ENCODE measurements at places on chromosomes 5 and 9.

- no peak overlapping the region for H3K27ac ChIP-seq
- no peak overlapping the region for H3K4me3 ChIP-seq
- H3K36me3 ChIP-seq, result peaks cover 25% of the 10 kb centered on the region
- no peak for DNase-seq
- peaks cover 6% of the 10 kb centered on the region for H3K4me1 ChIP-seq
These were observed 14.8 kb upstream of the MATR3 start for GRCh38 chr5:139278540-139279274.

- no peaks in the 10 kb centered on the region for H3K36me3 ChIP-seq
- H3K4me1 ChIP-seq, result peaks cover 32% of the 10 kb centered on the region
- no peak overlapping the region for H3K4me3 ChIP-seq
- DNase-seq, result peak; percentile 43
- no peak overlapping the region for H3K27ac ChIP-seq
These were observed 221.0 kb downstream of the TSSK1B start for GRCh38 chr5:113213551-113214425.

- no peak overlapping the region for H3K4me3 ChIP-seq
- DNase-seq, result peak; percentile 1
- H3K36me3 ChIP-seq, result no peaks in the 10 kb centered on the region
- H3K27me3 ChIP-seq, result no peaks in the 10 kb centered on the region
- no peaks in the 10 kb centered on the region for H3K4me1 ChIP-seq
These were observed 200.5 kb downstream of the ARHGEF28 start for GRCh38 chr5:73826301-73827105.

- H3K4me1 ChIP-seq, result peaks cover 38% of the 10 kb centered on the region
- H3K36me3 ChIP-seq, result no peaks in the 10 kb centered on the region
- peak overlapping the region; percentile 69 for H3K27ac ChIP-seq
These were observed 152.9 kb downstream of the SGCD start for GRCh38 chr5:156479849-156480248.

- H3K36me3 ChIP-seq, result no peaks in the 10 kb centered on the region
- H3K27ac ChIP-seq, result no peak overlapping the region
- no peaks in the 10 kb centered on the region for H3K27me3 ChIP-seq
- no peak overlapping the region for H3K4me3 ChIP-seq
- H3K4me1 ChIP-seq, result no peaks in the 10 kb centered on the region
- no peak for DNase-seq
These were observed 131.0 kb upstream of the CCNG1 start for GRCh38 chr5:163306421-163306820.

DNA sequence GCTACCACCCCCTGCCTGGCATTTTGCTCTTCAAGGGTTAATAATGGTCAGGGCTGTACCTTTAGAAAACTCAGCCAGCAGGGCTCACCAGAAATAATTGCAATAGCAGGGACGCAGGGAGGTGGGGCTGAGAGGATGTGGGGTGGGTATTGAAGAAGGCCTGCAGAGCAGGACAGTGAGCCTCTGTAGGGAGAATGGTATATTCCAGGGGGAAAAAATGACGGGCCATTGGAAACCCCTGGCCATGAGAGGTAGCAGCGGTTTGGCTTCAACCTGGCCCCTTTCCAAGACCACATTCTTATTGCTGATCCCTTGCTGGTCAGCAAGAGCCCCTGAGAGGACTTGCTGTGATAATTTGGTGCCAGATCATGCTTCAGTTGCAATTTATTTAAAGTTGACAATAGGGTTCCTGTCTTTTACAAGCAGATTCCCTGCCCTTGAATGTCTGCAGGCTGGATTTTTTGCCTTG lies 36.7 kb upstream of the CTNNA1 start:
- H3K27ac ChIP-seq, result no peak overlapping the region
- H3K4me1 ChIP-seq, result peaks cover 7% of the 10 kb centered on the region
- peak; percentile 36 for DNase-seq
- peaks cover 2% of the 10 kb centered on the region for H3K27me3 ChIP-seq

DNA sequence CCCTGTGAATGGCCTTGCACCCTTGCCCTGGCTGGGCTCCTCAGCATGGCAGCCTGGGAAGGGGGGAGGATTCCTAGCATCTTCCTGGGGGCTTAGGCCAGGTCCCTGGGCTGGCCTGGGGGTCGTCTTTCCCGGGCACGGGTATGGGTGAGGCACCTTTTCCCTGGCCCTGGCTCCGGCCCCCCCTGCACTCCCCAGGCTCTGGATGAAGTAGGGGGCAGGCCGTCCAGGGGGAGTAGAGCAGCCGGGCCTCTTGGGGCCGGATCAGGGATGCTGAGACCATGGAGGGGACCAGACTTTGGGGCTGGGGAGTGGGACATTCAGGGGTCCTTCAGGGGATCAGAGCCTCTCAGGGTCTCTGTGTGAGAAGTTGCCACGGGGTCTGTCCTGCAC lies 6.6 kb downstream of the RXRA start:
- no peak overlapping the region for H3K4me3 ChIP-seq
- no peaks in the 10 kb centered on the region for H3K36me3 ChIP-seq
- no peak overlapping the region for H3K27ac ChIP-seq
- no peaks in the 10 kb centered on the region for H3K27me3 ChIP-seq

GRCh38 chr9:121895818-121896544 lies 197.1 kb downstream of the TTLL11 start:
- no peak overlapping the region for H3K4me3 ChIP-seq
- no peak overlapping the region for H3K27ac ChIP-seq
- H3K36me3 ChIP-seq, result no peaks in the 10 kb centered on the region
- H3K4me1 ChIP-seq, result peaks cover 5% of the 10 kb centered on the region
- peak; percentile 45 for DNase-seq
- H3K27me3 ChIP-seq, result no peaks in the 10 kb centered on the region

- no peaks in the 10 kb centered on the region for H3K36me3 ChIP-seq
- no peak overlapping the region for H3K4me3 ChIP-seq
- no peak for DNase-seq
- peaks cover 16% of the 10 kb centered on the region for H3K4me1 ChIP-seq
- H3K27ac ChIP-seq, result no peak overlapping the region
These were observed 39.0 kb downstream of the CACNA1B start for GRCh38 chr9:137916540-137916939.

DNA sequence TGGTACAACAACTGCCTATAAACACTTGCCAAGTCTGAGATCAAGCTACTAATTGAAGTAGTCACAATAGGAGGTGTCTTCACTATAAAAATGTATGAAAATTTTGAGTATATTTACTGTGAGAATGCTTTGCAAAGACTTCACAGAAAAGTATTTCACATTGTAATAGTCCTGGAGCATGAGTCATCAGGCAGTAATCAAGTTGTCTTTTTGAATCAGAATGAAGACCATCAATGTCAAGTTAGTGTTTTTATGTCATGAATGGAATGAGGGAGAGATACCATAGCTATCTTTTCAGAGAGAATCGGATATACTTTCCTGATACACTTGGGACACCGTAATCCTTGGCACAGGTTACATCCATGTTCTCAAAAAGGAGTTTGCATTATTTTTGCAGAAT lies 466.9 kb upstream of the ARRDC3 start:
- no peaks in the 10 kb centered on the region for H3K4me1 ChIP-seq
- no peak overlapping the region for H3K27ac ChIP-seq
- no peaks in the 10 kb centered on the region for H3K36me3 ChIP-seq
- no peaks in the 10 kb centered on the region for H3K27me3 ChIP-seq

- H3K27me3 ChIP-seq, result no peaks in the 10 kb centered on the region
- no peaks in the 10 kb centered on the region for H3K4me1 ChIP-seq
- no peak overlapping the region for H3K4me3 ChIP-seq
- DNase-seq, result no peak
These were observed 552.2 kb upstream of the RIOK2 start for GRCh38 chr5:97735209-97735608.

- DNase-seq, result no peak
- H3K27me3 ChIP-seq, result no peaks in the 10 kb centered on the region
- H3K4me1 ChIP-seq, result no peaks in the 10 kb centered on the region
- H3K27ac ChIP-seq, result no peak overlapping the region
These were observed 9.5 kb upstream of the RPS23 start for GRCh38 chr5:82287625-82288024.

GRCh38 chr9:93962017-93962416 lies 6.9 kb upstream of the BARX1 start:
- H3K4me3 ChIP-seq, result no peak overlapping the region
- no peaks in the 10 kb centered on the region for H3K36me3 ChIP-seq
- no peak for DNase-seq

GRCh38 chr9:114409103-114409780 lies 21.5 kb upstream of the AKNA start:
- H3K27ac ChIP-seq, result no peak overlapping the region
- peaks cover 11% of the 10 kb centered on the region for H3K4me1 ChIP-seq
- H3K27me3 ChIP-seq, result no peaks in the 10 kb centered on the region
- no peaks in the 10 kb centered on the region for H3K36me3 ChIP-seq

DNA sequence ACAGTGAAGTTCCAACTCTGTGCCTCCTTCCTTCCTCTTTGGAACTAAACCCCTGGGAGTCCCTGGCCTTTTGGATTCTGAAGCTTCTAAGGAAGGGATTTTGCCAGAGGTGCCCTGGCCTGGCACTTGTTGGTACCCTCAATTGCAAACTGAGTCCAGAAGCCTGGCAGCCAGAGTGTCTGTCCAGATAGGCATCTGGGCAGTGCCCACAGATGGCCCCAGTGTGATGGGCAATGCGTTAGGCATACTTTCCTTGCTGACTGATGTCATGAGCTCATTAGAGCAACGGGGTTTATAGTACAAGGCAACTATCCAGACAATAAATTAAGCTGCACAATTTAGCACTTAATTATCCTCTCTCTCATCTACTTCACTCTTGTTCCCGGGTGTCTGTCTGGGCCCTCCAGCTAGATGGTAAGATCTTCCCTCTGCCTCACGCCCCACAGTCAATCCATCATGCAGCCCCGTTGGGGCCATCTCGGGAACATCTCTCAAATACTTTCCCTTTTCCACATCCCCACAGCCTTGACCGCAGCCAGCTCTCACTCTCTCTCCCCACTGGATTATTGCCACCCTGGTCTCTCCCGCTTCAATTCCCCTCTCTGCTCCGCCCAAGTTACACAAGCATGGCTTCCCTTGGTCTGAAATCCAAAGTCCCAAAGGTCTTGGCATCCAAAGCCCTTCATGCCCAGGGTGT lies 157.5 kb upstream of the SMIM23 start:
- no peak overlapping the region for H3K4me3 ChIP-seq
- H3K27me3 ChIP-seq, result peaks cover 22% of the 10 kb centered on the region
- no peak overlapping the region for H3K27ac ChIP-seq
- no peak for DNase-seq
- H3K36me3 ChIP-seq, result no peaks in the 10 kb centered on the region

DNA sequence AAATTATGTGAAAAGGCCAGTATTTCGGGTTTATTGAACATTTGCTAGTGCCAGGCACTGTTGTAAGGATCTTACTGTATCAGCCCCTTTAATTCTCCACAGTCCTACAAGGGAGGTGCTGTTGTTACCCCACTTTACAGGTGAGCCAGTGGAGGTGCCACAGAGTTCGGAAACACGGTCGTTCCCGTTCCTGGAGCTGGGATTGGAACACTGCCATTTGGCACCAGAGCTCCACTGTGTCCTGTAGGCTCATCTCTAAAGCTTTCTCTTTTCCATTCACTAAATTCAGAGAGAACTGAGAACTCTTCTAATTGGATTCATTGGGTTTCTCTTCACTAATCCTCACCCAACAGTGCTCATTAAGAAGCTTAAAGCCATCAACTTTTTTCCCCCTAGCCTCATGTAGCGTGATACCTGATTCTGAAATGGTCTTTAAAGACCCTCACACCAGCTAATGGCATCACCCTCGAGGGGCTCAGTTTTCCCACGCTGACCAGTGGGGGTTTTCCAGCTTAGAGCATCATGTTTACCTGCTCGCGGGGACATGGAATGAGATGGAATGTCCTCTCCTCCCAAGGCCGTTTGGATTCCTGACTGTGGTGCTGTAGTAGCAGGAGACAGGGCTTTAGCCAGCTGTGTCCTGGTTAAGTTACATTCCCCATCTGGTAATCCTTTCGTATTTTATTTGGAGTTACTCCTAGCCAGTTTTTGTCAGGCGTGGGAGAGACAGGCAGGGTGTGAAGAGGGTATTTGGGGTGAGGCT lies 5.8 kb downstream of the ERGIC1 start:
- H3K4me1 ChIP-seq, result peaks cover 35% of the 10 kb centered on the region
- no peaks in the 10 kb centered on the region for H3K27me3 ChIP-seq
- H3K27ac ChIP-seq, result no peak overlapping the region
- DNase-seq, result no peak
- peaks cover 8% of the 10 kb centered on the region for H3K36me3 ChIP-seq

DNA sequence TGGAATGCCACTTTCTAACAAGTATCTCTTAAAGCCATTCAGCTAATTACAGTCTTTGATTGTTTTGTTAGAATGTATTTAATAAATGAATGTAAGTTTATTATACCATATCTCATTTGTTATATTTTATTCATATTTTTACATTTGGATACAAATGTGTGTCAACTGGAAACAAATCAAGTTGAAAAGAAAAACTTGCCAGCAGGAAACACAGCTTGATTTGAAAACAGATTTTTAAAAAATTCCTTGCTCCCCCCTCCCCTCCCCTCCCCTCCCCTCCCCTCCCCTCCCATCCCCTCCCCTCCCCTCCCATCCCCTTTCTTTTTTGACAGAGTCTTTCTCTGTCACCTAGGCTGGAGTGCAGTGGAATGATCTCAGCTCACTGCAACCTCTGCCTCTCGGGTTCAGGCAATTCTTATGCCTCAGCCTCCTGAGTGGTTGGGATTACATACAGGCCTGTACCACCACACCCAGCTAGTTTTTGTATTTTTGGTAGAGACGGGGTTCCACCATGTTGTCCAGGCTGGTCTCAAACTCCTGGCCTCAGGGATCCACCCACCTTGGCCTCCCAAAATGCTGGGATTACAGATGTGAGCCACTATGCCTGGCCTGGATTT lies 227.6 kb downstream of the WDR70 start:
- no peak for DNase-seq
- H3K4me3 ChIP-seq, result no peak overlapping the region
- peaks cover 6% of the 10 kb centered on the region for H3K36me3 ChIP-seq
- no peaks in the 10 kb centered on the region for H3K4me1 ChIP-seq

- H3K4me1 ChIP-seq, result no peaks in the 10 kb centered on the region
- no peak overlapping the region for H3K4me3 ChIP-seq
- H3K27ac ChIP-seq, result no peak overlapping the region
- no peak for DNase-seq
These were observed 52.0 kb upstream of the KCNIP1 start for GRCh38 chr5:170451747-170452365.

DNA sequence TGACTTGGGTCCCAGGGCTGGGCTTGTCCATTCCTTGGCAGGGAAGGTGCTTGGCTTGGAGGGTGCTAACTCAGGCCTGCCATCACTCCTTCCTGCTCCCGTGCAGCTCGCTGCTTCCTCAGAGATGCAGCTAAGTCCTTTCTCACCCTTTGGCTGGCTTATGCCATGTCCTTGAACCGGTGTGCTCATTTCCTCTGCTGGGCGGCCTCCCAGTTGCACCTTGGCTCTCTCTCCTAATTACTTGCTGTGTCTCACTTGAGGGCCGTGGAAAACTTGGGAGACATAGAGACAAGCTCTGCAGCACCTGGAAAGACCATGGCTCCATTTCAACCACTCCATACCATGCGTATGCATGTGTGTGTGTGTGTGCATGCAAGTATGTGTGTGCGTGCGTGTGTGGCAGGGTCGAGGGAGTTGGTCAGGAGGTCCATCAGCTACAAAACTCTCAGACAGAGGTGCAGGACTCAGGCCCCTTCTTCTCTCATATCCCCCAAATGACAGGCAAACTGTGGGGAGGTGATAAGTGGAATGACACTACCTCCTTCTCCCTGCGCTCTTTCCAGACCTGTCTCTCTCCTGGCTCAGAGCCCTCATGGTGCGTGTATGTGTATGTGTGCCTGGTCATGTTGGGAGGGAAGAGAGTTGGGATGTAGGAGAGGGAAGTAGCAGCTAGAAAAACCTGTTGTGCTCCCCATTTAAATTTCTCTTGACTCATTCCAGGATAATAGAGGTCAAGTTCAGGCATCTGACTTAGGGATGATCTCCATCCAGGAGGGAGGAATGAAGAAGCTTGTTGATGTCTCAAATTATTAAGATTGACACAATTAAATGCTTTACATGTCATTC lies 17.6 kb upstream of the MTMR12 start:
- peaks cover 3% of the 10 kb centered on the region for H3K4me1 ChIP-seq
- H3K27me3 ChIP-seq, result no peaks in the 10 kb centered on the region
- no peak overlapping the region for H3K4me3 ChIP-seq
- DNase-seq, result no peak
- no peaks in the 10 kb centered on the region for H3K36me3 ChIP-seq

All from muscle of leg (tissue), 16 donors.